ENCODE measurements at places on chromosomes 12 and 14. TPM values are rescaled to one million over a fixed set of nuclear protein-coding genes. Genes with fewer than 3 reads are reported as not detected.

DNA sequence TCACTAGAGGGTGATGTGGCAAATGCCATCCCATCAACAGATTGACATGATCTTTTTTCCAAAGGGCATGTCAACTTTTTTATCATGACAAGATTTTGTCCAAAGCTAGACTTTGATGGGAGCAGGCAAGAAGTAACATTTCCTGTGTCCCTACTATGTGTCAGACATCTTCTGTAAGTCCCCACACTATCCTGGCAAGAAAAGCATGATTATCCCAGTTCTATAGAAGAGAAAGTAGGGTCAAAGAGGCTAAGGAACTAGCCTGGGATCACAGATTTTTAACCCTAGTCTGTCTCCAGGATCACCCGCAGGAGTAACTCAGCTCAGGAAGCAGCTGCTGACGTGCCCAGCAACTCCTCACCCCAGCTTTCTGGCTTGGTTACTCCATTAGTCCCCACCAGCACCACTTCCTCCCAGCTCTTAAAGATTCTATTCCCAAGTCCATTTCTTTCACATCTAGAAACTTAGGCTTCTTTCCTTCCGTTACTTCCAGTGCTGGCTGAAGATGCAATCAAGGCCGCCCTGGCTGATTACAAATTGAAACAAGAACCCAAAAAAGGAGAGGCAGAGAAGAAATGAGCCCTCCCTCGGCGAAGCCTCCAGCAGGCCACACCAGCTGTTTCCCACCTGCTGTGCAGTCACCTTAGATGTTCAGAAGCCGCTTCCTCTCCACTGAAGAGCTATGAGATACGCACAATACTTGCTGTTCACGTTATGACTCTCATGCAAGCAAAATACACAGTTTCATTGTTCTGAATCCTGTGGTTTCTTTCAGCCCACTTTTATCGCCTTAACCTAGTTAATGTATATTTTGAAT, 6.2 kb downstream of the ISCU start:
- peak; percentile 17 for DNase-seq
- peaks cover 4% of the 10 kb centered on the region for H3K4me1 ChIP-seq
- peaks cover 4% of the 10 kb centered on the region for H3K36me3 ChIP-seq
- peak overlapping the region; percentile 62 for H3K27ac ChIP-seq
- H3K27me3 ChIP-seq, result no peaks in the 10 kb centered on the region

DNA sequence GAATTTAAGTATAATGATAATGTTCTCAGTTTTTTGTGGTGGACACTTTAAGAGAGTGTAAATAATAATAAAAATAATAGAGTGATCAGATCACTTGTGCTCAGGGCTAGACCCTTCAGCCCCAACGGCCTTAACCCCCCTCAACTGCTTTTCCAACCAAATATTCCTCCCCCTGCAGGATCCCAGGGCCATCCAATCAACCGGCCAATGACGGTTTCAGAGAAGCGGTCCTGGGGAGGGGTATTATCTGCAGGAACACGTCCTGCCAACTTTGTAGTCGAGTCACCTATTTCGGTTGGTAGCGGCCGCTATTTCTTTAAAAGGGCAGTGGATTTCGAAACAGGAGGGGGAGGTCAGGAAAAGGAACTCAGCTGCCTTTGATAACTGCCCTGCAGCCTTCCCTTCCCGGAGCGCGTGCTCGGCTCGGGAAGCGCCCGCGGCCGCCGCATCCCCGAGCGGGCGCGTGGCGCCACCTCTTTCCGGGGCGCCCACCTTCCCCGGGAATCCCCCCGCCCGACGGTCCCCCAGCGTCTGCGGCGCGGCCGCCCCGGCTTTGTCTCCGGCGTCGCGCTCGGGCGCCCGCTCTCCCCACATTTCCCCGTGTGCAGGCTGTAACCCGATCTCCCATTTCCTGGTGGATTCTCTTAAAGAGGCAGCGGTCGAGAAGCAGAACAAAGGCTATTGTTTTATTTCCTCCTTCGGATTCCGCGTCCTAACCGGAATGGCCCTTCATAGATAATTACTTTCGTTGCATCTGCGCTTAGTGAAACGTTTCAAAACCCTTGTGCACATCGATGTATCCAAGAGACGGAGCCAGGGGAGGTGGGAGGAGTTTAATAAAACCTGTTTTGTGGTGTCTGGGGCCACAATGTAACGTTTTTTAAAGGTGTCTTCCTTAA, 711 bp upstream of the ETV6 start:
- peaks cover 5% of the 10 kb centered on the region for H3K4me1 ChIP-seq
- no peaks in the 10 kb centered on the region for H3K27me3 ChIP-seq
- DNase-seq, result peak; percentile 81

DNA sequence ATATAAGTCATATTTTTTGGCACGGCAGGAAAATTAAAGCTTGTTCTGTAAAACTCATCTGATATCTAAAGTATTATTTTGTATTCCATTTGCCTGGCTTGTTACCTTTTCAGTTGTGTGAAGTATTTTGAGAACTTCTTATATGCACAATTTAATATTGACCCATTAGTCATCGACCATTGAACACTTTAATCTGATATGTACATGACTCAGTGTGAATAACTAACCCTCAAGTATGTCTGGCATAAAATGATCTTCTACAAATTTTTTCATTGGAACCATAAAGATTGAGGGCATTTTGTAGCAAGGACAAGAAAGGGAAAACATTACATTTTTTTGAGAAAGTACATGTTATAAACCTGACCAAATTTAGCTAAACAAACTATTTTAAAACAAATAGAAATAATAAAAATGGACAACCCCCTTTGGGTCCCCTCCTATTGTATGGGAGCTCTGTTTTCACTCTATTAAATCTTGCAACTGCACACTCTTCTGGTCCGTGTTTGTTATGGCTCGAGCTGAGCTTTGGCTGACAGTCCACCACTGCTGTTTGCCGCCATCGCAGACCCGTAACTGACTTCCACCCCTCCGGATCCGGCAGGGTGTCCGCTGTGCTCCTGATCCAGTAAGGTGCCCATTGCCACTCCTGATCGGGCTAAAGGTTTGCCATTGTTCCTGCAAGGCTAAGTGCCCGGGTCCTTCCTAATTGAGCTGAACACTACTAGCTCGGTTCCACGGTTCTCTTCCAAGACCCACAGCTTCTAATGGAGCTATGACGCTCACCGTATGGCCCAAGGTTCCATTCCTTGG, 118.8 kb downstream of the SLC6A15 start:
- H3K4me3 ChIP-seq, result no peak overlapping the region
- H3K27ac ChIP-seq, result no peak overlapping the region
- no peaks in the 10 kb centered on the region for H3K36me3 ChIP-seq
- H3K27me3 ChIP-seq, result no peaks in the 10 kb centered on the region
- no peaks in the 10 kb centered on the region for H3K4me1 ChIP-seq

- no peak overlapping the region for H3K27ac ChIP-seq
- no peak for DNase-seq
- no peaks in the 10 kb centered on the region for H3K36me3 ChIP-seq
- H3K27me3 ChIP-seq, result no peaks in the 10 kb centered on the region
These were observed 326.4 kb upstream of the SFSWAP start for GRCh38 chr12:131384544-131384855.

DNA sequence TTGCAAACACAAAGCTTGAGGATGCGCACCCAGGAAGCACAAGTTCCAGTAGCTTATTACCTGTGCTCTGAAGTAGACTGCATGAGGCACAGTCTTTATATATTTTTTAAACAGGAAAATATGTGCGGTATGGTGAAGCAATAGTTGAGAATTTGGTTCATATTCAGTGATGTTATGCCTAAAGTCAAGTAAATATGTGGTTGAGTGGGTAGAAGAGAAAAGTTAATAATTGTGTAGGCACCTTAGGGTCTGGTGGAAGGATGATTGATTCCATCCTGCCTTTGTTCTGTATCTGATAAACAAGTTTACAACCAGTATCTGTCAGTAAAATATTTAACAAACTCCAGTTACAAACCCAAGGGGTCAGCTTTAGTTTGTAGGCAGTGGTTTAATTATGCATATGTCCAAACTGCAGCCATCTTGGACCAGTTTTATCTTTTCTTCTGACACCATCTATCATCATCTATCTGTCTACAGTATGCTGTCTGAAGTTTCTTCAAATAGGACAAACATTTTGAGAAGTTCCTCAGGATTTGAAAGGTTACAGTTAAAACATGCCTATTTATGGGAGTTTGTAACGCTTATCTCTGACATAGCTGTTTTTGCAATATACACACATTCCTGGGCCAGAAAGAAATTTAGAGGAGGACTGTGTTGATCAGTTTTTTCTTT, 10.8 kb downstream of the SINHCAF start:
- H3K36me3 ChIP-seq, result no peaks in the 10 kb centered on the region
- H3K4me3 ChIP-seq, result no peak overlapping the region
- no peak for DNase-seq
- H3K27me3 ChIP-seq, result no peaks in the 10 kb centered on the region

GRCh38 chr12:110373425-110373824, 30.1 kb downstream of the ANAPC7 start:
- no peaks in the 10 kb centered on the region for H3K27me3 ChIP-seq
- H3K27ac ChIP-seq, result no peak overlapping the region
- peaks cover 11% of the 10 kb centered on the region for H3K36me3 ChIP-seq

DNA sequence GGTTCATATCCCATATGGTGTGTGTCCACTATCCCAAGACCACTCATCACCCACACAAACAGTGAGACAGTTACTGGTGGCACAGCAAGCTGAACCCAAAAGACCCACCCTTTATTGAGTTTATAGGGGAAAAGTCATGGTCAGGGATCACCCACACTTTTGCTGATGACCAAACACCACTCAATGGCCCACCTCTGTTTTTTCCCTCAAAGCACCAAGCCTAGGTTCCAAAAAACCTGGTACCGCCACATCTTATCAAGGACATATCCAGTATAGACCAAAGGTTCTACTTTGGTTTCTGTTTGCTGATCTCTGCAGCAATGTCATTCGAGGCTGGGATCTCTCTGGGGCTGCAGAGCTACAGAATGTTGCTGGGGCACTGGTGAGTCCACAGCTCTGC, 19.7 kb upstream of the OR6S1 start:
- no peak for DNase-seq
- peaks cover 3% of the 10 kb centered on the region for H3K27me3 ChIP-seq
- H3K36me3 ChIP-seq, result no peaks in the 10 kb centered on the region
- no peaks in the 10 kb centered on the region for H3K4me1 ChIP-seq
- H3K4me3 ChIP-seq, result no peak overlapping the region

GRCh38 chr14:91727121-91727520, 4.8 kb downstream of the CATSPERB start:
- no peak overlapping the region for H3K27ac ChIP-seq
- DNase-seq, result no peak
- no peak overlapping the region for H3K4me3 ChIP-seq
- no peaks in the 10 kb centered on the region for H3K27me3 ChIP-seq
- no peaks in the 10 kb centered on the region for H3K4me1 ChIP-seq

DNA sequence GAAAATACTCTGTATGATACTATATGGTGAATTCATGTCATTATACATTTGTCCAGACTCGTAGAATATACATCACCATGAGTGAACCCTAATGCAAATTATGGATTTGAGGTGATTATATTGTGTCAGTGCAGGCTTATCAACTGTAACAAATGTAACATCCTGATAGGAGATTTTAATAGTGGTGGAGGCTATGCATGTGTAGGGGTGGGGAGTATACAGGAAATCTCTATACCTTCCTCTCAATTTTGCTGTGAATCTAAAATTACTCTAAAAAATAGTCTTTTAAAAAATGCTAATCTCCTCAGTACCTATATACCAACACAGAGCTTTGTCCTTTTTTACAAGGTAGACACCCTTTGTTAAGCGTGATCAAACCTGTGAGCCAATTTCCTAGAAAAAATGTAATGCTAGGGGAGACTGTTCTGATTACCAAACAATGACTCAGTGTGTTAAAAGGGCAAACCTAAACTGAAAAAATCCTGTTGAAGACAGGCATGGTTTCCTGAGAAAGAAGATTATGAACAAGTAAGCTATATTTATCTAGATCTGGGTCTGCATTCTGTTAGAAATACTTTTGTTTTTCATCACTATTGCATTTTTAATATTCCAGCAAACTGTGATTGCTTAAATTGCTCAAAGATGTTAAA, 170.9 kb downstream of the DUSP6 start:
- no peaks in the 10 kb centered on the region for H3K36me3 ChIP-seq
- H3K4me3 ChIP-seq, result no peak overlapping the region
- no peaks in the 10 kb centered on the region for H3K27me3 ChIP-seq
- no peaks in the 10 kb centered on the region for H3K4me1 ChIP-seq
- no peak overlapping the region for H3K27ac ChIP-seq
- DNase-seq, result no peak

DNA sequence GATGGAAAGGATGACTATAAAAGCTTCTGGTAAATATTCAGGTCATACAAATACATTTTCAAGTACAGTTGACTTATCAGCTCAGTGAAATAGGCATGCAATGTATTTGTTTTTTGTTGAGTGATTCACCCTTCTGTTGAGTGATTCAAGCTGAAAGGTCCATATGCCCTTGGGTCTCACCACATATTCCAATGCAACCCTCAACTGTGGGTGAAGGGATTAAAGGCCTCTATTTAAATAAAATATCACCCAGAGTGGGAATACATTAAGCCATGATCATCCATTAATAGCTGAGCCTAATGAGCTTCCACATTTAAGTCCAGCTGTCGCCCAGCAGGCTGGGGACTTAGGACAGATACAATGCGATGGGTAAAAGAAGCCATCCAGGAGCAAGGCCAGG, 120.2 kb downstream of the CRACR2A start:
- H3K4me3 ChIP-seq, result no peak overlapping the region
- no peak for DNase-seq
- no peaks in the 10 kb centered on the region for H3K4me1 ChIP-seq
- H3K27ac ChIP-seq, result no peak overlapping the region
- H3K27me3 ChIP-seq, result no peaks in the 10 kb centered on the region
- H3K36me3 ChIP-seq, result no peaks in the 10 kb centered on the region

DNA sequence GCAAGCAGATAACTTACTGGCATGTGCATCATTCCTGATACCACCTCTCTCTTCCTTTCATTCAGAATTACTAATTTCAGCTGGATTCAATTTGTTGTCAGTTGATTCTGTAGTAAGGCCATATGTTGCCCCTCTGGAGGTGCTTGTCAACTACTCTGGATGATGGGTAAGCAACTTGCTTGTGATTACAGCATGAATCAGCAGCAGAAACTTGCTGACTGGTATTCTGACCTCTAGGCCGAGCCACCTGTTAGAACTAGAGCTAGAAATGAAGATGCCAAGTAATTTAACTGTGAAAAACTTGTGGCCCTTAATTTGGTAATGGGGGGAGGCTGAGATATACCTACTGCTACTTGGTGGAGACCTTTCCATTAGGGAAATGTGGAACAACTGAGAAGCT, 5.1 kb downstream of the RNF10 start:
- no peaks in the 10 kb centered on the region for H3K27me3 ChIP-seq
- H3K36me3 ChIP-seq, result no peaks in the 10 kb centered on the region
- no peak for DNase-seq
- no peak overlapping the region for H3K4me3 ChIP-seq
- H3K4me1 ChIP-seq, result peaks cover 35% of the 10 kb centered on the region

The PRPH gene
- 21.9 TPM for total RNA-seq

The RDH5 gene
- 29.6 TPM for total RNA-seq
